ENCODE measurements at places on chromosomes 2 and 18. TPM values are rescaled to one million over a fixed set of nuclear protein-coding genes. Genes with fewer than 3 reads are reported as not detected.
A peak's percentile ranks its signal among the peaks of the same experiment; 100 is the strongest.

DNA sequence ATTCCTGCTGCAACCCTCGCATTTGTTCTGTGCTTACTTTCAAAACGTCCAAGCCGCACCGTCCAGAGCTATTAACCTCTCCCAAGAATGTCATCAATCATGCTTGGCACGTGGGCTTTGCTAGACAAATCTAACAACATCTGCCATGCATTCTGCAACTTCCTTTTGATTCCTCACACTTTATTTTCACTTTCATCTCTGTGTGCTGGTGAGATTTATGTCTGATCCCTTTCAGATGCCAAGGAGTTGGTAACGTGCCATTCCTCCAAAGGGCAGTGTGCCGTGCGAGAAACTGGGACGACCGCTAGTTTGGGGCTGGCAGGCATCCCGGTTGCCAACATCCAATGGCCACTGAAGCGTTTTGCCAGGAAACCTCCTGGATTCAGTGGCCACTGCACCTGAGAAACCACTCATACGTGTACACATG is 230.0 kb upstream of the PARD3B start:
- DNase-seq = no peak

GRCh38 chr2:233801357-233802131 is 23.4 kb downstream of the MROH2A start:
- DNase-seq = peak; percentile 31

DNA sequence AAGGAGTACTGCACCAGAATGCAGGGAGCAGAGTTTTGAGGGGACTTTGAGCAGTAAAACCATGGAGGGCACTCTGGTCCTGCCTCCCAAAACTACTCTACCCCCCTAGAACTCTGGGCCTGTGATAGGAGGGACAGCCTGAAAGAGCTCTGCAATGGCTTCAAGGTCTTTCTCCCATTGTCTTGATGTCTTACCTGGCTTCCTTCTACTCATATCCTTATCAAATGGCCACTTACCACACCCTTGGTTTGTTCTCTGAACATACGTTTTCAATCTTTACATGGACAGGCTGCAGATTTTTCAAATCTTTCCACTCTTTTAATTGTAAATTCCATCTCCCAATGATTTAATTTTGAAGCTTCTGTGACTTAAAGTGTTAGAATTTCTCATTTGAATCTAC is 27.7 kb downstream of the RELCH start:
- DNase-seq = no peak

Gene SERPINB5
- total RNA-seq = not detected

Gene NMUR1
- not detected for total RNA-seq

Gene EMILIN1
- total RNA-seq = 0.52 TPM

DNA sequence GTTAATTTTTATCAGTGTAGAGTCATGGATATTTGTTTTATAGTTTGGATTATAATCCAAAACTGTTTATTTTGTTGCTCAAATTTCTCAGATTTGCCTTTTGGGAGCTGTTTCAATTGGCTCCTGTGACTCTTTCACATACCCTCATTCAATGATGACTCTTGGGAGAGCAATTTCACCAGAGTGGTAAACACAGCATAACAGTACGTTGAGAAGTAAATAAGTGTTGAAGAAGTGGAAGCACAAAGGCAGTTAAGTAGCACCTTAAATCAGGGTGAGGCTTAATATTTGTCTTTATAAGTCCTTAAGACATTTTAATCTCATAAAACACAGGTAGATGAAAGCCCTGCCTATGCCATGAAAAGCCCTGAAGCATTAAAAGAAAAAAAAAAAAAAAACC is 17.1 kb upstream of the SLC39A10 start:
- no peak for DNase-seq

- peak; percentile 7 for DNase-seq
Observed at GRCh38 chr2:109402980-109403840, 210.6 kb downstream of the SEPTIN10 start.

Gene TUBA3E
- total RNA-seq = not detected

Gene OSBPL6
- total RNA-seq = 0.52 TPM

DNA sequence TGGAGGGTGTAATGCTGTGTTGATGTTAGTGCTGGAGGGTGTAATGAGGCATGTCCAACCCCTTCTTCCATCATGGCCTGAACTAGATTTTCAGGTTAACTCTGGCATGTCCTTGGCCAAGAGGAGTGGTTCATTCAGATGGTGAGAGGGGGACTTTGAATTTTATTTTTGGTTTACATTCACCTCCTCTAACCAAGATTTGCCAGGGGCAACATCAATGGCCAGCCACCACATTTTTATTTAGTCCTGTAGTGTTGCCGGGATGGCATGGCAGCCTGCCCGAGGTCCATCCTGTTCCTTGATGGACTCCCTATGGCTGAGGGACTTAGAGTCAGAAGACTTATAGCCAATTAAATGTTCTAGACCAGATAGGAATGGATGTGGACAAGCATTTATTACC is 484.6 kb upstream of the HS6ST1 start:
- no peak for DNase-seq
